ENCODE measurements at places on chromosomes 13 and 19. TPM values are rescaled to one million over a fixed set of nuclear protein-coding genes. Genes with fewer than 3 reads are reported as not detected.

DNA sequence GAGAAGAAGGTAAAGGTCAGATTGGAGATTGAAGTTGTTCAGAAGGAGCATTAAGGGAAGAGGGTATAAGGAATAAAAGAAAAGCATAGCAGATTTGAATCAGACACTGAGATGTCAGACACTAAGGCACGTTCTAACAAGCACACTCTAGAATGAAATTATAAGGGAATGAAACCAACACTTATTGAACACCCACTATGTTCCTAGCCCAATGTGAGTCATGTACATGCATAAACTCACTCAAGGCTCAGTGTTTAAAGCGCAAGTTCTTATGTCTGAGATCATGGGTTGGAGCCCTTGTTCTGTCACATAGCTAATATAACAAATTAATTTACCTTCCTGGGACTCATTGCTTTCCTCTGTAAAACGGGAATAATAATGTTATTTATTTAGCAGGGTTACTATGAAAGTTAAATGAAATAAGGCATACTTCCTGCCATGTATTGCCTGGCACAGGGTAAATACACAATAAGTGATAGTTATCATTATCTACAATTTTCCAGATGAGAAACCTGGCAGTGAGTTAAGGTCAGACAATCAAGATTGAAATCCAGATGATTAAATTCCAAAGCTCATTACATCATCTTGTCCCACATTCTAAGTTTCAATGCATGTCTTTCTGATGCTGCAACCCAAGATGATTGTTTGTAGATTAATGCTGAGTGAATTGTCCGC lies 68.3 kb upstream of the DACH1 start:
- no peak for DNase-seq

GRCh38 chr19:4504297-4504701 lies 14.0 kb downstream of the PLIN4 start:
- peak; percentile 66 for DNase-seq

GRCh38 chr19:14972676-14973075 lies 7.0 kb downstream of the SLC1A6 start:
- DNase-seq, result no peak

DNA sequence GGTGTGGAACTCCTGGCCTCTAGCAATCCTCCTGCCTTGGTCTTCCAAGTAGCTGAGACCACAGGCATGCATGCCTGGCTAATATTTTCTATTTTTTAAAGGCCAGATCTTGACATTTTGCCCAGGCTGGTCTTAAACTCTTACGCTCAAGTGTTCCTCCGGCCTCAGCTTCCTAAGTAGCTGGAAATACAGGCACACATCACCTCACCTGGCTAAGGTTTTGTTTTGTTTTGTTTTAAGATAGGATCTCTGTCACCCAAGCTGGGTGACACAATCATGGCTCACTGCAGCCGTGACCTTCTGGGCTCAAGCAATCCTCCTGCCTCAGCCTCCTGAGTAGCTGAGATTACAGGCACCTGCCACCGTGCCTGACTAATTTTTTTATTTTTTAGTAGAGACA lies 5.5 kb upstream of the RLN3 start:
- no peak for DNase-seq

Gene DIRAS1
- polyA plus RNA-seq, result 0.15 TPM

- no peak for DNase-seq
These were observed 671.6 kb downstream of the PCDH9 start for GRCh38 chr13:66558506-66558905.

DNA sequence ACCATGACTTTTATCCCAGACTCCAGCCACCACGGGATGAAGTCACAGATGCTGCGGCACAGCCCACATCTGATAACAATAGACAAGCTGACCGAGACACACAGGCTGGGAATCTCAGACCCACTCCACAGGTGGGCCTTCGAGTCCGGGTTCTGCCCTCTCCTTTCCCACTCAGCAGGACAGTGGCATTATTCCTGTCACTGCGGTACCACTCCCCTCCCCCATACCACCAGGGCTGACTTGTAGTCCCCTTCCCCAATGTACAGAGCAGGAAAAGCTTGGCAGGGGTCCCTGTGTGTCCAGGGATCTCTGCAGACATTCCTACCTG lies 179 bp upstream of the AMER2 start:
- DNase-seq, result no peak

Gene ANKLE1
- polyA plus RNA-seq, result 0.20 TPM

Gene KLHL26
- 3.1 TPM for polyA plus RNA-seq

DNA sequence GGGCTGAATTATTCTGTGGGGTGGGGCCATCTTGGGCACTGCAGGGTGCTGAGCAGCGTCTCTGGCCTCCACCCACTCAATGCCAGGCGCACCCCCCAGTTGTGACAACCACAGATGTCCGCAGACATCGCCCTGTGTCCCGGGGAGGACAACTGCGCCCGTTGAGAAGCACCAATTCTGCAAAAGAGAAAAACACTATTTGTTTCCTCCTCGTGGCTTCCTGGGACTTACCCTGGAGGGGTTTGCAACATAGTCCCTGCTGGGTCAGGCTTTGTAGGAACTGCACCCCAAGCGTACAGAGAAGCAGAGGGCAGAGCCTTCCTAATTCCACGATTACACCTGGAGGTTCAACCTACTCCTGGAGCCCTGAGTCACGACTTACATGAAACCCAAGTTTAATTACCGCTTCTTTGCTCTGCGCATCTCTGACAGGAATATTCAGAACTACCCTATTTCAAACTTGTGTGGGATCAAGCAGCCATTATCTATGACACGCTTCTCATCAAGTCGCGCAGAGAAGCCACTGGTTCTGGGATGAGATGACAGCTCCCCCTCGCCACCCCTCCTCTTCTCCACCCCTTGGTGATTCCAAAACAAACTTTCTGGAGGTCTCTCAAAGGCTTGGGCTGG lies 11.1 kb upstream of the SLC39A3 start:
- DNase-seq, result no peak

Gene GAPDHS
- polyA plus RNA-seq, result not detected

- no peak for DNase-seq
These were observed 2.5 kb downstream of the NDUFA3 start for GRCh38 chr19:54104998-54105715.

DNA sequence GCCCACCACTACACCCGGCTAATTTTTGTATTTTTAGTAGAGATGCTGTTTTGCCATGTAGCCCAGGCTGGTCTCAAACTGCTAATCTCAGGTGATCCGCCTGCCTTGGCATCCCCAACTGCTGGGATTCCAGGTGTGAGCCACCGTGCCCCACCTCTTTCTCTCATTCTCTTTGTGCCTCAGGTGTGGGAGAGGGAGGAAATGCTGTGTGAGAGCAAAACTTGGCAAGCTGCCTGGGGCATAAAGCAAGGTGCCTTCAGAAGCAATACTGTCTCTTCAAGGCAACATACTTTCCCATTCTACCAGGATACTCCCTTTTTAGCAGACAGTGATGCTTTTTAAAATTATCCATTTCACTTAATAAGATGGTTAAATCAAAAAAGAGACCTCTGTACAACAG lies 53.2 kb upstream of the RFC3 start:
- DNase-seq, result no peak

- no peak for DNase-seq
These were observed 5.0 kb upstream of the TEX29 start for GRCh38 chr13:111315347-111315995.

DNA sequence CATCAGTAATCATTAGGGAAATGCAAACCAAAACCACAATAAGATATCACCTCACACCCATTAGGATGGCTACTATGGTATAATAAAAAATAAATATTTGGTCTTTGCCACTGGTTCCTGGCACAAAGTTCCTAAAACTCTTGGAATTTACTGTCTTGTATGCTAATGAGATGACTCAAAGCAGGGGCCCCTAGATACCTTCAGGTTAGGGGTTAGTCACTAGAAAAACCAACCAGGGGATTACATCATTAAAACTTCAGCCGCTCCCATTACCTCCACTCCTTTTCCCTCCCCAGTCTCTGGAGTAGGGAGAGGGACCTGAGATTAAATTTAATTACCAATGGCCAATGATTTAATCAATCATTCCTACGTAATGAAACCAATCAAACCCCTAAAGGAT lies 49.6 kb downstream of the THSD1 start:
- DNase-seq, result no peak

DNA sequence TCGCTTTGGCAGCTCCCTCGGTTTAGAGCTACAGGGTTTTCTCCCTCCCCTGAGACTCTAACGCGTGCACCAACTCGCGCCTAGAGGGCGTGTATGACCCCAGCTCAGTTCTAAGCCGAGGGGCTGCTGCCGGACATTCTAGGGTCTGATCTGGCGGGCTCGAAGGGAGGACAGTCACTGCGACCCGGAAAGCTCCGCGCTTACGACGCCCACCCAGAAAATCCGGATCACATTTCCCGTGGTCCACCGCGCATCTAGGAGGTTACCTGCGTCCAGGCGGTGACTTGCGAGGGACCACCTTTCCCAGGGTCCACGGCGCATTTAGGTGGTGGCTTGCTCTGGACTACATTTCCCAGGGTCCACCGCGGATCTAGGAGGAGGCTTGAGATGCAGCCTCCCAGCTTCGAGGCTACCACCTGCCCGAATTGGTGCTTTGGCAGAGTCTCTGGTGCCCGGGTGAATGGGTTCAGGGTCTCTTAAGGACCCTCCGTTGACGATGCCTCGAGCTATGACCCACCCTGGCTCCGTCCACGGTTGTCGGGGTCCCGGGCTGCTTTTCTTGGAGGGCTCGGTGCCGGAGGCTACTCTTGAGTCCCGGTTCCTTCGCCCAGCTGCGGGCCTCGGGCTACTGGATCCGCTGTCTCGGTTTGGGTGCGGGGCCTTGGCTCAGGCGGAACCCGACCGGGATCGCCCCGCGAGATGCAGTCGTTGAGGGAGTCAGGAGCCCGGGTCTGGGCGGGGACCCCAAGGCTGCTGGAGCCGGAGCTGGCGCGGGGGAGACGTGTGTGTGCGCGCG lies 30.5 kb downstream of the ZNF146 start:
- no peak for DNase-seq

Gene ZNF230
- polyA plus RNA-seq, result 1.6 TPM

DNA sequence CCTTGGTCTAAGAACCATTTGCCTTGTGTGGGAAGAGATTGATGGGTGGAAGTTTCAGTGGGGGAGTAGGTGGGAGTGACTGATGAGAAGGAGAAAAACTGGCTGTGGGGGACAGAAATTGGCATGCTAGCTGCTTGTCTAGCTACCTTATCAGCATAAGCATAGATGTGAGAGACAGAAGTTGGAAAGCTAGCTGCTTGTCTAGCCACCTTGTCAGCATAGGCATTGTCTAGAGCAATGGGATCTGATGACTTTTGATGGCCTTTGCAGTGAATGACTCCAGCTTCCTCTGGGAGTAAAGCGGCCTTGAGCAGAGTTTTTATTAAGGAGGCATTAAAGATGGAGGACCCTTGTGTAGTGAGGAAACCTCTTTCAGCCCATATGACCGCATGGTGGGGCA lies 9.9 kb upstream of the NCR1 start:
- DNase-seq, result no peak

Gene CYP2A7
- not detected for polyA plus RNA-seq

DNA sequence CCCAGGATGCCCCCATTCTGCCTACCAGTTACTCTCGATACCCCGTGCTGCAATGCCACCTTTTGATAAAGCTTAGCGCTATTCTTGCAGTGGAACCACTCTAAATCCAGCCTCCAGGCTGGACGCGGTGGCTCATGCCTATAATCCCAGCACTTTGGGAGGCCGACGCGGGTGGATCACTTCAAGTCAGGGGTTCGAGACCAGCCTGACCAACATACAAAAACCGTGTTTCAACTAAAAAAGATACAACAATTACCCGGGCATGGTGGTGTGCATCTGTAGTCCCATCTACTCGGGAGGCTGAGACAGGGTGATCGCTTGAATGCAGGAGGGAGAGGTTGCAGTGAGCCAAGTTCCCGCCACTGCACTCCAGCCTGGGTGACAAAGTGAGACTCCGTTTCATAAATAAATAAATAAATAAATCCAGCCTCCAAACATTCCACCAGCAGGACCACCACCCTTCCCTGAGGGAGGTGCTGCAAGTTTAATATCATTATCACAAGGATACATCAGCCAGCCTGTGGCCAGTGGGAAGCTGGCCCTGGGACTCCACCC lies 27.7 kb downstream of the CYP2B6 start:
- DNase-seq, result no peak

Gene PLPPR3
- not detected for polyA plus RNA-seq

GRCh38 chr13:64074971-64075474 lies 2659.4 kb upstream of the PCDH20 start:
- DNase-seq, result no peak

- DNase-seq, result no peak
These were observed 152.4 kb upstream of the TSHZ3 start for GRCh38 chr19:31501427-31502195.

Gene PSG3
- not detected for polyA plus RNA-seq

DNA sequence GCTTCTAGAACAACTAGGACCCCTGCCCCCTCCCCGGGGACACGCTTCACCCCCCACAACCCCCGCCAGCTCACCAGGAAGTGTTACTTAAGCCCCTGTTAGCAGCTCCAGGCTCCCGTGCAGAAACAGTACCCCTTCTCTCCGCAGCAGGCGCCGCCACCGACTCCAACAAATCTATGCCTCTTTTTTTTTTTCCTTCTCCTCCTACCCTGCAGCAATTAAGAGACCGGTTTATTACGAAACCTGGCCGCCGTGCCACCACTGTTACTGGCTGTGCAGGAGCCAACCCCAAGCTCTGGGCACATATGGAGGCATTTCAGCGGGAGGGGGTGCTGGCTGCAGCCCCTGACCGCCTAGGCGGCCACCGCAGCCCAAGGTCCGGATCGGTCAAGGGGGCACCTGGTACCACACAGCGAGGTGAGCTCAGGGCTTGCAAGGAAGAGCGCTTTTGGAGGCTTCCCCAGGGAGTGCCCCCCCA lies 2.4 kb downstream of the GADD45B start:
- DNase-seq, result peak; percentile 86

- no peak for DNase-seq
These were observed 1737.2 kb upstream of the MIR17HG start for GRCh38 chr13:89610331-89610730.

- no peak for DNase-seq
These were observed 155.1 kb downstream of the GGACT start for GRCh38 chr13:100433475-100433874.

- no peak for DNase-seq
These were observed 955.6 kb downstream of the PCDH17 start for GRCh38 chr13:58587183-58587582.

Gene SLITRK6
- polyA plus RNA-seq, result 0.03 TPM

GRCh38 chr13:111662451-111662850 lies 342.0 kb downstream of the TEX29 start:
- no peak for DNase-seq
